SW480 (cell line): ENCODE measurements at places on chromosomes 1 and 21.
A peak's percentile ranks its signal among the peaks of the same experiment; 100 is the strongest.

DNA sequence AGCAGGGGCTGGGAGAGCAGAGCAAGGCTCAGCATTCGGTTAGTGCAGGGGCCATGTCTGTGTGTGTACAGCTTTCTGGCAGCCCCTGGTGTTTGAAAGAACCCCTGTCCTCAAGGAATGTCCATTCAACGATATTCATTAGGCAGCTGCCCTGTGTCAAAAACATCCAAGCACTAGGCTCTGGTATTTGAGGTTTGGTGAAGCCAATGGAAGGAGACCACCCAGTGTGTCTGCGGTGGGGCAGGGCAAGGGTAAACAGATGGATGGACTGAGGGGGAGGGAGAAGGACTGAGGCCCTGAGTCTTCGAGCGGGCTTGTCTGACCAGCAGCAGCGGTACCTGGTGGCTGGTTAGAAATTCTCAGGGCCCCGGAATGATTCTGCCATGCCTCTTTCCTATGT is 155.6 kb upstream of the KLHDC7A start:
- no peak for DNase-seq

DNA sequence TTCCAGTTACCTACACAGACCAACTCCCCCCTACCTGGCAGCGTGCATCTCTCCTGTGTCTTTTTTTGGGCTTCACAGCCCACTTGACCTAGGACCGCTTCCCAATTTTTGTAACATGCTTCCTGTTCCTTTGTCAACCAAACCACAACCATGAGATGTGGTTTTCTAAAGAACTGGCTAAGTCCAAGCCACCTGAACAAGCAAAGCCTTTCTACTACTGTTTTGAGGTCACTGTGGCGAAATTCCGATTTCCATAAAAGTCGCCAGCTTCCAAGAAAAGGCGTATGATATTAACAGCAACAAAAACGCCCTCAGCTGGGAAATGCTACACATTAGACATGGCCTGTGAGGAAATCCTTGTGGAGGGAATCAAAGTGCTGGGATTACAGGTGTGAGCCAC is 12.7 kb upstream of the AK2 start:
- peak; percentile 85 for DNase-seq

- DNase-seq = no peak
Measured at GRCh38 chr1:11535761-11536572, 57.0 kb downstream of the DISP3 start.

DNA sequence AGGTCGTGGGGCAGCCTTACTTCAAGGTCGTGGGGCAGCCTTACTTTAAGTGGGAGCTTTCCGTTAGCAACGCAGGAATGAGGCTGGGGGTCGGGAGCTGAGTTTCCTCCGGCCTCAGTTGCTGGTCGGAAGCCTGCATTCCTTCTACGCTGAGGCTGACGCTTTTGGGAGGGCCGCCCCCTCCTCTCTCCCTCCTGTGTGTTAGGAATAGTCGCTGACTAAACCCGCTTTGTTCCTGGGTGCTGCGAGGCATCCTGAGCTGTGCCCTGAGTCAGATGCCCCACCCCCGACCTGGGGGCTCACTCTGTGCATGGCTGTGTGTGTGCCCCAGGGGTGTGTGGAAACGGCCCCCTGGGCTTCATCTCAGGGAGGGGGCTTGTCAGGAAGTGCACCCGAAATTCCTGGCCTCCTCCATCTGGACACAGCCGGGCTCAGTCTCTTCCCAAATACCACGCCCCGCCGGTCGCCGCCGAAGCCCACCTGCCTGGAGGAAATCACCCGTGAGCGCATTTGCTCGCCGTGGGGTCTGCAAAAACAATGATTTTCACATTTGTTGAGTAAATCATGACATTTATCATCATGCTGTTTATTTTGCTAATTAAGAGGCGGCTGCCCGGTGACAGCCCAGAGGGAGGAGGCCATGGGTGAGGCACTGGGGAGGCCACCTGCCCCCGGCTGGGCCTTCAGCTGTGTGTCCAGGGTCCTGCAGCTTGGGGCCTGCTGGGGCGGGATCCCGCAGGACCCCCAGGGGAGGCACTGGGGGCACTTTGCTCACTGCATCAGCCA is 121.4 kb downstream of the PRDM16 start:
- no peak for DNase-seq

DNA sequence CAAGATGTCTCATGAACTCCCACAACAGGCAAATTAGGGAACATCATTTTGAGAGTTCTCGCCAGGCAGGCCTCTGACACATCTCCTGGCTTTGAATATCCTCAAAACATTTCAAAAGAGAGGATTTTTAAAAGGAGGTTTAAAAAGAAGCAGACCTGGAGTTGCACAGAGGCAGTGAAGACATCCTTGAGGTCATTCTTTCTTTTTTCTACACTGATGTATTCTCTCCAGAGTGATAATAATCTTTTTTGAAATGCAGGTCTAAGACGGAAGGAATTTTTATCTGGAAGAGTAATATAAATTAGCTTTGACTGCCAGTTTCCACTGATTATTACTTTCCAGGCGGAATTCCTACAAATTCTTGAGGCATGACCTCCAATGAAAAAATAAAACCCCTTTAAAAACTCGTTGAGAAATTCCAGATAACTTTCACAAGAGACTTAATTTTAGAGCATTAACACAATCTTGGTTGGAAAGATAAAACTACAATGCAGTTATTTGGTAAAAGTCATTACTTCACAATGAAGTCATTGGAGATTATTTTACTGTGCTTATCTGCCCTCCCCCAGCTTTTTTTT is 125.0 kb downstream of the LYPLAL1 start:
- no peak for DNase-seq

DNA sequence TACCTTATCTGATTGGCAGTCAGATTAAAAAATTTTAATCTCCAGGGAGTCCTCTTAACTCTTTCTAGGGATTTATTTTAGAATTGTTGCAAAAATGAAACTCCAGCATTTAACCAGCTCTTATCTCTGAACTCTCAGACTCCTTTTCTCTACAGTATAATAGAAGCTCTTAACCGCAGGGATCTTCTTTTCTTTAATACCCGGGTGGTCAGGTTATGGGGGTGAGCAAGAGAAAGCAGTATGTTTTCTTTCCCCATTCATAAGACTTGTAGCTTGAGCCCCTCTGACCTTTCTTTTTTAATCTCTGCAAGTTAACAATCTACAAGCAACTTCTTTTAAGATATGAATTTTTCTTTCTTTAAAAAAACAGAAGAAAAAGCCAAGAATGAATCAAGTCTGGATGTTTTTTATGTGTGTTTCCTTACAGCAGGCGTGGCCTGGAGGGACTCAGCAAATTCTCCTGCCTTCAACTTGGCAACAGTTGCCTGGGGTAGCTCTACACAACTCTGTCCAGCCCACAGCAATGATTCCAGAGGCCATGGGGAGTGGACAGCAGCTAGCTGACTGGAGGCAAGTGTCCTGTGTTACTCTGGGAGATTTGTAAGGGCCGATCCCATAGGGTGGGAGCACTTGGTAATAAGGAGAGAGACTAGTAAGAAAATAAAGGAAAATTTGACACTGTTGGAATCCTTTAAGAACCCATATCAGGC is 13.4 kb upstream of the OLFML3 start:
- no peak for DNase-seq

DNA sequence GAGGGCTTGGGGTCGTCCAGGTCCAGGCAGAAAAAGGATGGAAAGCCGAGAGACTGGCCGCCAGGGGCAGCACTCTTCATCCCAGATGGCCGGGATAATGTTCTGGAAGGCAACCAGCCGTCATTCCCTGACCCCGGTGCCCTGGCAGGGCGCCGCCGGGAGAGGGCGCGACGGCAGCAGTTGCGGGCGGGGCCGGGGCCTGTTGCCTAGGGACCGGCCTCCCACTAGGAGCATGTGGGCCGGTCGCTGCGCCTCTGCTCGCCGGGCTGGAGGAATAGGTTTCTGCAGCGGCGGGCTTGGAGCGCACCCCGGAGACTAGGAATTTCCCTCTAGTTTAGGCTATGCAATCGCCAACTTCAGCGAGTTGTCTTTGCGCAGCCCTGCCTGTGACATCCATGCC is 11.0 kb downstream of the DMRTB1 start:
- DNase-seq = no peak

- DNase-seq = no peak
Measured at GRCh38 chr1:77200806-77201205, 18.4 kb downstream of the PIGK start.

- DNase-seq = no peak
Measured at GRCh38 chr1:9705337-9706093, 54.0 kb downstream of the PIK3CD start.

GRCh38 chr1:165350840-165351239 is 5.7 kb downstream of the LMX1A start:
- no peak for DNase-seq

DNA sequence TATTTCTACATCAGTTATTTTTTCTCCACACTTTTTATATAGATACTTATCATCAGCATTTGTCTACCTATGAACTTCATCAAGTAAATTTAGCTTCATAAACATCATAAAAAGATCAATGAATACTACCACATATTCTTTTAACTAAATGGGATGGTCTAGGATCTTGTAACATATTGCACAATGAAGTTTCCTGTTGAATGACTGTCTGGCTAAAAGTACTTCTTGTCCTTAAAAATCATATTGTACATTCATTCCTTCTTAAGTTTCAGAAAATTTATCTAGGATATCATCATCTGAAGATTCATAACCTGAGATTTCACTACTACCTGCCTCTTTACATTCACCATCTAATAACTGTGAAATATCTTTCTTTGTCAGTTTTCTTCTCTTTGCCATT is 69.0 kb downstream of the MAGI3 start:
- DNase-seq = no peak

DNA sequence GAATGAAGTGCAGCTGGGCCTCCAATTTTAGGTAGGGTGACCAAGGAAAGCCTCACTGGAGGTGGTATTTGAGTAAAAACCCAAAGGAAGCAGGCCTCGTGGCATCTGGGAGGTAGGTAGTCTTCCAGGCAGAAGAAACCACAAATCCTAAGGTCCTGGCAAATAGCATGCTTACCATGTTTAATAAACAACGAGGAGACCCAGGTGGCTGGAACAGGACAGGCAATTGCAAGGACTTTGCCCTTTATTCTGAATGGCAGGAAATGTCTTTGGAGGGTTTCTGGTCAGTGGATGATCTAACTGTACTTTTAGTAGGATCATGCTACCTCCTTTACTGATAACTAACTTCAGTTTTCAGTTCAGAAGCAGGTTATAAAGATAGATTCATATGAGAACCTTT is 52.2 kb downstream of the EPB41 start:
- peak; percentile 22 for DNase-seq

GRCh38 chr1:167904652-167905130 is 9.2 kb downstream of the ADCY10 start:
- no peak for DNase-seq

- peak; percentile 76 for DNase-seq
Measured at GRCh38 chr21:44801468-44802395, at the start of gene UBE2G2. UBE2G2 (minus strand) TSS chr21:44801820; CDS start chr21:44801748, 72 bp downstream.

DNA sequence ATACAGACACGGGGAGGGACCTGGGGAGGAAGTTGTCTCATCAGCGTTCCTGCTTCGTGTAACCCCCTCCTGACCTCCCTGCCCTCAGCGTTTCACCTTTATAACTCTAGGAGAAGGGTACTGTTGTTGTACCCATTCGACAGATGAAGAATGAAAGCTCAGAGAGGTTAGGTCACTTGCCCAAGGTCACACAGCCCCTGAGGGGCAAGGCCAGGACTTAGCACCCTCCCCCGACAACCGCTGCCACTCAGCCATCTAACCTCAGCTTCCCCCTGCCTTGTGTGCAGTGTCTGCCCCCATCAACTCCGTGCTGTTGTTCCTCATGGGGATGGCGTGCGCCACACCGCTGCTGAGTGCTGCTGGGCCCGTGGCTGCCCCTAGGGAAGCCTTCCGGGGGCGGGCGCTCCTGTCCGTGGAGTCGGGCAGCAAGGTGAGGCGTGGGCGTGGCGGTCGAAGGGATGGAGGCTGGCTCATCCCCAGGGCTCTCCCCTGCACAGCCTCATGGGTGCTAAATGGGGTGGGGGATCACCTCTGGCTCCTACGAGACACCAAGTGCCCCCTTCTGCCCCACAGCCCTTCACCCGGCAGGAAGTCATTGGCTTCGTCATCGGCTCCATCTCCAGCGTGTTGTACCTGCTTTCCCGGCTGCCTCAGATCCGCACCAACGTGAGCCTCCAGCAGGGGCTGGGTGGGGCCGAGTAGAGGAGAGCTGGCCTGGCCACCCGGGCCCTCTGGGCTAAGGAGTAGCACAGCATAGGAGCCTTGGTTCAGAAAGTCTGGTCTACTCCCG is 14.0 kb downstream of the SLC66A1 start:
- no peak for DNase-seq

- peak; percentile 70 for DNase-seq
Measured at GRCh38 chr1:20574686-20575540, 14.0 kb upstream of the CDA start.

- no peak for DNase-seq
Measured at GRCh38 chr1:167165948-167166689, 54.6 kb upstream of the POU2F1 start.

DNA sequence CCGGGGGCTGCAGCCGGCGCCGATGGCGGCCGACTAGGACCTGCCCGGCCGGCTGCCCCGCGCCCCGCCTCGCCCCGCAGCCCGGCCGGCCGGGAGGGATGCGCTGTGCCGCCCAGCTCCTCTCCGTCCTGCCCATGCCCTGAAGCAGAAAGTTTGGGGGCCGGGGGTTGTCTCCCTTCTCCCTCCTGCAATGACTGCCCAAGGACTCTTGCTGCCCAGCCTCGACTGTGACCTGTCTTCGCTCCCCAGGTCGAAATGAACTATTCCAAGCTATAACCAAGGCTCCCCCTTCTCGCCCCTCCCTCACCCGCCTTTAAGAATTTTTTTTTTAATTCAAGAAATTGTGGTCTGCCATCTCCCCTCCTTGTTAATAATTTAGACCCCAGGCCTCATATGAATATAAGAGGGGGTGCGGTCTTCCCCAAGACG is 361 bp downstream of the TMCC2 start:
- peak; percentile 7 for DNase-seq

GRCh38 chr1:5975133-5975880 is 16.9 kb downstream of the NPHP4 start:
- DNase-seq = peak; percentile 60

GRCh38 chr1:54809496-54810074 is 8.5 kb upstream of the TTC22 start:
- no peak for DNase-seq

DNA sequence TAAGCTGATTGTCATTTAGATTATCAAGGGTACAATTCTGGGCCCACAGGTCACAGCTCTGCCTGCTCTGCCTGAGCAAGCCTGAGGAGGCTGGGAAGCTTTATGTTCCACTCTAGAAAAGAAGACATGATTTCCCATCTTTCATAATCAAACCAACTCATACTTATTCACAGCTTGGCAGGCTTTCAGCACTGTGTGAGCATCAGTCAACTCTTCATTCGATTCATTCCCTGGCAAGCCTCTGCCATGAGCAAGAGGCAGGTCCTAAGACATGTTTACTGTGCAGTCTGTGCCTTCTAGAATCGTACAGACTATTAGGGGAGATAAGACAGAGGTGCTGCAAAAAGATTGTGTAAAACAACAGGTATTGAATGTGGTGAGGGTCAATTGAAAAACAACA is 24.5 kb upstream of the KIRREL1 start:
- no peak for DNase-seq

DNA sequence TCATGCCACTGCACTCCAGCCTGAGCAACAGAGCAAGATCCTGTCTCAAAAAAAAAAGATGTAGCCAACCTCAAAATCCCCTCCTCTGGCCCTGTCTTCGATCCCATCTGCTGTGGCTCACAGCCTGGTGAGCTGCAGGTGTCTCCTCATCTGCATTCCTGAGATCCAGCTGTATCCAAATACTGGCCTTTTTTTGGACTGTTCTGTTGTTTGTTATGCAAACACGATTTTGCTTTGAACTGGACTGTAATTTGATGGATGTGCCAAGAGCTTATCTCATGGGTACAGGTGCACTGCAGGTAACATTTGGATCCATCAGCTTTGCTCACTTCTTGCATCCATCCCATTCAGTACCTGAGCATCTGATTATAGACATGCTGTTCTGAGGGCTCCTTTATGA is 14.1 kb upstream of the FAM43B start:
- DNase-seq = no peak
